D341Med (cell line): ENCODE measurements at places on chromosomes 13 and 19.

DNA sequence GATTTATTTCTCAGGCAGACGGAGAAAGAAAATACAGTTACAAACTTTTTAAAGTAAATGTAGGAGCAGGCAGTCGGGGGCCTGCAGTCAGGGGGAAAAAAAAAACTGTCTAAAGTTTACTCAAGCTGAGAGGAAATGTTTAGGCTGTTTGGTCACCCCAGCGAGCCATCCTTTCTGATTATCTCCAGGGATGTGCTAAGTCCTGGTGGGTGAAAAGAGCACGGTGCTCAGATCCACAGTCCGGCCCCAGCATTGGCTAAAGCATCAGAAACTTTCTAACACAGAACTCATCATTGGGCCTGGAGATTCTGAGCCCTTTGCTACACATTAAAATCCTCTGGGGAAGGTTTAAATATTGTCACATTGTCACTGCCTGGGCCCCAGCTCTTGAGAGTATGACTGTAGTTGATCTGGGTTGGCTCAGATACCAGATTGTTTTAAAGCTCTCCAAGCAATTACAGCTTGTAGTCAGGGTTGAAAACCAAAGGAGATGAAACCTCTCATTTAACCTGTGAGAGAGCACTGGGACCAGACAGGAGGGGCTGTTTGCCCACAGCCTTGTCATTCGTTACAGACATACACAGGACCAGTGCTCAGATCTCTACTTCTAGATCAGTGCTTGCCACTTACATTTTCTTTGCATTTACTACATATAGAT is 131.1 kb upstream of the HTR2A start:
- DNase-seq: no peak

- no peak for DNase-seq
Measured at GRCh38 chr19:35727053-35727955, 9.5 kb downstream of the KMT2B start.

DNA sequence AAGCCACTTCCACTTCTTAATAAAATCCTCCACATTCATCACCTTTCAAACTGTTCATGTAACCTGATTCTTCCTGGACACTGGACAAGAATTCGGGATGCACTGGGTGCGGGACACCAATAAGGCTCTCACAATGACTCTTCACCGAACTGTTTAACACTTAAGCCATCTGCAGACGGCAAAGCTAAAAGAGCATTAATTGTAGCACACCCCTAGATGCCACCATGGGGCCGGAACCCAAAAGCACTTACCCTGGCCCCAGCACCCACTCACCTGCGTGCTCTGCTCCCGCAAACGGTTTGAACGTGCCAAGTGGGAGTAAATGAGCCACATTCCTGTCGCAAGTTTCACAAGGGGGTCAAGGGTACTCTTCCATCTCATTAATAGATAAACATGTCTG is 254.3 kb upstream of the PRR20A start:
- no peak for DNase-seq

- no peak for DNase-seq
Measured at GRCh38 chr13:50682002-50682401, 161.5 kb downstream of the DLEU7 start.

GRCh38 chr13:105518086-105518485 is 1017.4 kb downstream of the EFNB2 start:
- no peak for DNase-seq

- no peak for DNase-seq
Measured at GRCh38 chr13:112910016-112910415, 59.0 kb upstream of the MCF2L start.

DNA sequence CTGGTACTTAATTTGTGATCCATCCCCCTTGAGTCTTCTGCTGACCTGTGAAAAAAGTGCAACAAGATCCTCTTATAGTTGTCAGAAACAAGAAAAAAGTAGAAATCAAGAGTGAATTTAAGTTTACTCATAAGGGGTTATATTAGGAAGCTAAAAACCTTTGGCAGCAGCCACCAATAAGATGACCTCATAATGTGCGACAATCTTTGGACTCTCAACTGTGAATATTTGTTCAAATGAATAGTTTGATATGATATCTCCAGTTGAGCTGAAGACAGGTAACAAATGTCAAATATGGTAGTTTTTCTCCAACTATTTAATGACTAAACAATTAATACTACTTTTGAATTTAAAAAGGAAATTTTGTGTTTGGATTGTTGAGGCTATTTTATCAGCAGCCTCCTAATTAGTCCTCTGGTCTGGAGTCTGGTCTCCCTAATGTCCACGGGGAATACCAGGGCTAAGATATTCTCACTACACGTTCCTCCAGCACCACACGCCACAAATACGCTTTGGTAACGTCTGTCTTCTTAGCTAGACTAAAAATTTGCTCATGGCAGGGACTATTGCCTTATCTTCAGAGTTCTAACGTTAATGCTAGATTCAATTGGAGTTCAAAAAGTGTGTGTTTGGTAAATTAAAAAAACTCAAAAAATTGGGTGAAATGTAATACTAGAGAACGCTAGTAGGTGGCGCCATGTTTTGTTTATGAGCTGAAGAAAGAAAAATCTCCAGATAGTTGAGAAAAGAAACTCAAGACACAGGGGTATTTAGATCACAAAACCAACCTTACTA is 51.0 kb upstream of the PDX1 start:
- DNase-seq: no peak

DNA sequence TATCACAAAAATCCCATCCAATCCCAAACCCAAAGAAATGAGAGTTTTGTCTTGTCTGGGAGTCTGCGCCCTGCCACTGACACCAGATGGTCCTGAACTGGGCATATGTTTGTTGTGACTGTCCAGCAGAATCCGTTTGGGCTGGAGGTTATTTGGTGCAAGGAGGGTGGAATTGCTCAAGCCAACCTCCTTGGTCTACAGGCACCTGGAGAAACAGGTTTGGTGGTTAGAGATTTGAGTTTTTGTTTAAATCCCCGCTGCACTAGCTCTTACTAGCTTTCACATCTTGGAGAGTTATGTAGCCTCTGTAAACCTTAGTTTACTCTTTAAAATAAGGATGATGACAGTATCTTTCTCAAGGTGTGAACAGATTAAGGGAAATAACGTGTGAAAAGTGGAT is 101.7 kb downstream of the SLC7A1 start:
- DNase-seq: no peak

DNA sequence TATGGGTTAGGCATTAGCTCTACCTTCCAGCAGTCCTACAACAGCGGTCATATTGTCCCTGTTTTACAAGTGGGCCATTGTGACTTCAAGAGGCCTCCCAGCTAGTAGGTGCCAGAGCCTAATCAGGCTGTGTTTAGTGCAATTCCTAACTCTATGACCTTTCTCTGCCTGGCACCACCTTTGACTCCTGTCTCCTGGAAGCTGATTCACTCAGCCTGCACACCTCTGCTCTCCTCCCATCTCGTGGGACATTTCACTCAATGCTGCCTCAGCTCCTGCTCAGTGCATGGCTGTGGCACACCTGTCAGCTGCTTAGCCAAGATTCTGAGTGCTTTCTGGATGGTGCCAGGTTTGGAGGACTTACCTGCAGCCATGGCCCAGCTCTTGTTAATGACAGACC is 9.5 kb upstream of the GJB6 start:
- DNase-seq: no peak

DNA sequence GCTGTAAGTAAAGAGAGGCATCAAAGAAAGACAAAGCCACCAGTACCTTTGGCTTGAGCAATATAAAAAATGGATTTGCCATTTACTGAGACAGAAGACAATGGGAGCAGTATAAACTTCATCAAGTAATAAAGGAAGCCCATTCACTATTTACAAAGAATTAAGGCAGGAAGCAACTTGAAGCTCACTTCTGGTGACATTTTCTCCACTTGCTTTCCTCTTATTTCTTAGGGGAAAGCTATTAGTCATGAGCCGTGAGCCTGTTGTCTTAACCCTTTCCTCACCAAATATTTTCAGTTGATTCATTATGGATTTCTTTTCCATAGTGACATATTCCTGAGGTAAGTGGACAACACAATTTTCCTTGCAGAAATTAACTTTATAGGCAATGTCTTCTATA is 156.8 kb downstream of the DNAJC3 start:
- DNase-seq: no peak

GRCh38 chr19:5268801-5269200 is 71.8 kb downstream of the PTPRS start:
- DNase-seq: no peak

GRCh38 chr13:98721825-98722510 is 30.5 kb downstream of the SLC15A1 start:
- DNase-seq: no peak

GRCh38 chr13:26486550-26486949 is 70.9 kb upstream of the WASF3 start:
- DNase-seq: no peak

DNA sequence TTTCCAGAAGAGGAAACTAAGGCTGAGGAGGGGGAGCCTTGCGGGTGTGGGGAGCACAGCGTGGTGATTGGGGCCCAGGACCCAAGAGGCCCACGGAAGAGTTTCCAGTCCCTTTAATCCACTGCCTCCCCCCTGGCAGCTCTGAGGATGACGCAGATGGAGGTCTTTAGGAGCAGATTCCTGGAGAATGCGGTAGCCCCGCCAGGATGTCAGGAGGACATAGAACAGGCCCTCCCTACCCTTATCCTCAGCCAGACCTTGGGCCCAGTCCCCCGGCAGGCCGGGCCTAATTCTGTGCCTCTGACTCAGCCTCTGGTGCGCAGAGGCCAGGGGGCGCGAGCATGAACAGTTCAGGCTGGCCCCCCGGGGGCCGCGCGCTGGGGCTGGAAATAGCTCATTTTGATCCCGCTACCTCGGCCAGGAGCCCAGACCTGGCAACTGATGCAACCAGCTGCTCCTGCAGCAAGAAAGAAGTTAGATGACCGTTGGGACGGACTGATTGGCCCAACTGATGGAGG is 461 bp upstream of the HSPB6 start:
- DNase-seq: peak; percentile 59

DNA sequence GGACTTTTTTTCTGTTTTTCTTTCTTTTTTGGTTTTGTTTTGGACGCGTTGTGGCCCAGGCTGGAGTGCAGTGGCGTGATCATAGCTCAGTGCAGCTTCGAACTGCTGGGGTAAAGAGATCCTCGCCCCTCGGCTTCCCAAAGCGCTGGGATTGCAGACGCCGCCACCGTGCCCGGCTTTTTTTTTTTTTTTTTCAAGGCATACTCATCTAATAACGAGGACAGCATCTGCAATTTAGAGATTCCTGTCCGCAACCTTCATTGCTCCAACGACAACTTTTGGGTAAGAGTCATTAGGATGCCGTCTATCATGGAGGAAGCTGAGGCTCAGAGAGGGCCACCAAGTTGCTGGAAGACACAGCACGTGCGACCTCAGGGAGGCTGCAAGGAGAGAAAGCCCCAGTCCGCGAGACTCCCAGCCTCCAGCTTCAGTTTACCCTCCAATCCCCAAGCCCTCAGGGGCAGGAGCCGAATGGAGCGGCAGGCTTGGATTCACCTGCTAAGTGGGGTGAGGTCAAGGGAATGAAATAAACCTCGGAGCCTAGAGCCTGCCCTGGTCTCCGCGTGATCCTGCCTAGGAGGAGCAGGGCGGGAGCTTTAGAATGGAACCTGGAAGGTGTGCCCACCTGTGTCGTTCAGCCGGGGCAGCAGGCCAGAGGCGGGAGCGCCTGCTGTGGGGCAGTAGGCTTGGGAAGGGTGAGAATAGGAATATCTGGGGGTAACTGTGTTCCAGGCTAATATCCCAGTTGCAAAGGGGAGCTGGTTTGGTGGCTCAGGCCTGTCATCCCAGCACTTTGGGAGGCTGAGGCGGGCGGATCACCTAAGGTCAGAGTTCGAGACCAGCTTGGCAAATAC is 676 bp upstream of the POLRMT start:
- no peak for DNase-seq

DNA sequence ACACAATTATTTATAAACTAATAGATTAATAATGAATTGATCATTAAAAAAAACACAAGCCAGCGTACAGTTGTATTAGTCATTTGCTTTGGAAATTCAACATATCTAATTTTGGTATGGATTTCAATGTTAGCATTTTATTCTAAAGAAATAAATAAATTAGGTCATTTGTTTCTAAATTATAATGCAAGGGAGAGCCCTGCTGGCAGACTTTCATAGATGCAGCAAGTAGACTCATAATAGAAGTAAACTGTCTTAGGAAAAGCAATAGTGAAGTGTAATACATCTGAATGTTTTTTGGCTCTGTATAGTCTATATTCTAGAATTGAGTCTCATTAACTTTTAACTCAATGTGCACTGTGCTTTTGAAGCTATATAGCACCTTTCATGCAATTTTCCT is 982.4 kb upstream of the MIR17HG start:
- DNase-seq: no peak

- no peak for DNase-seq
Measured at GRCh38 chr13:92224052-92224821, 825.8 kb downstream of the GPC5 start.

- DNase-seq: no peak
Measured at GRCh38 chr13:44417446-44417845, 43.8 kb downstream of the SERP2 start.

GRCh38 chr13:61600360-61601033 is 184.8 kb upstream of the PCDH20 start:
- DNase-seq: no peak

GRCh38 chr13:20069956-20070355 is 90.9 kb downstream of the GJA3 start:
- DNase-seq: no peak

DNA sequence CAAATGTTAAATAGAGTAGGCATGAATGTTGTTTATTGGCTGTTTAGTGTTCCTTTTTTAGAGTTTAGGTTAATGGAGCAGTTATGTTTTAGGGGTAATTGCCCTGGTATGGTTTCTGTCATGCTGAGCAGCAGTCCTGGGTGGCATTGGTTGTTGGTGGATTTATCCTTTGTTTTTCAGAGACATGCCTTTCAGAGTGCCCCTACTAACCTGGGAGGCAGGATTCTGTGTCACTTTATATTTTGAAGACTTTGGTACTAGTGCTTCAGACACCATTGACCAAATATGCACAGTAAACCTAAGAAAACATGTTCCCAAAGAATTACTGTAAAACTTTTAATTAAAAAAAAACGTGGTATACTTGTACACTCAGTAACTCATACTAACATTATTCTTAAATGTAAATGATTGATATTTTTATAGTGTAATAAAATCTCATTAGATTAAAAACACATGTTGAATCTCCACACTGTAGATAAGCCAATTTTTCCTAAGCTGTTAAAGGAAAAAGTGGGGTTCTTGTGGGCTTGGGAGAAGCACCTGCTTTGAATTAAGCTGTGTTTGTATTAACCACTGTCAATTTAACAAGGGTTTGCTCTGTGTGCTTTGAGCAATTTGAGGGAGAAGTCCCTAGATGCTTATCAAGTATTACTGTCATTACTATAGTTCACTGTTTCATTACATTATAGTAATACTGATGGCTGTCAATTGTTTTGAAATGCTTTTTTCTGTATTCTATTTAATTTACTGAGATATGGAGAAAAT is 133.2 kb downstream of the LMO7 start:
- no peak for DNase-seq

GRCh38 chr13:41418027-41418426 is 39.3 kb upstream of the RGCC start:
- no peak for DNase-seq

DNA sequence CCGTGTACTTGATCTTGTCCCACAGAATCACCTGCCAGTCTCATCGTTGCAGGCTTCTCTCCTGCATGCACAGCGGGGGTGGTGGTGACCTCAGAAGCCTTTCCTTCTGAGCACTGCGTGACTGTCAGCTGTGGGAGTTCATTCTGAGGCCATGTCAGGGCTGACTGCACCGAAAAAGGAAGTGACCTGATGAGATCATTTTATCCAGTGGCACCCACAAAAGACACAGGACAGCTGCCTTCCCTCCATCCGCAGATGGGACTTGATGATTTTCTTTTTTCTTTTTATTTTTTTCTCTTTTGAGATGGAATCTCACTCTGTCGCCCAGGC is 89.7 kb downstream of the RAB20 start:
- DNase-seq: no peak
